ENCODE measurements at places on chromosomes 11 and 22.
A peak's percentile ranks its signal among the peaks of the same experiment; 100 is the strongest.

- DNase-seq = no peak
Observed at GRCh38 chr11:63290285-63290684, 46.9 kb upstream of the SLC22A25 start.

DNA sequence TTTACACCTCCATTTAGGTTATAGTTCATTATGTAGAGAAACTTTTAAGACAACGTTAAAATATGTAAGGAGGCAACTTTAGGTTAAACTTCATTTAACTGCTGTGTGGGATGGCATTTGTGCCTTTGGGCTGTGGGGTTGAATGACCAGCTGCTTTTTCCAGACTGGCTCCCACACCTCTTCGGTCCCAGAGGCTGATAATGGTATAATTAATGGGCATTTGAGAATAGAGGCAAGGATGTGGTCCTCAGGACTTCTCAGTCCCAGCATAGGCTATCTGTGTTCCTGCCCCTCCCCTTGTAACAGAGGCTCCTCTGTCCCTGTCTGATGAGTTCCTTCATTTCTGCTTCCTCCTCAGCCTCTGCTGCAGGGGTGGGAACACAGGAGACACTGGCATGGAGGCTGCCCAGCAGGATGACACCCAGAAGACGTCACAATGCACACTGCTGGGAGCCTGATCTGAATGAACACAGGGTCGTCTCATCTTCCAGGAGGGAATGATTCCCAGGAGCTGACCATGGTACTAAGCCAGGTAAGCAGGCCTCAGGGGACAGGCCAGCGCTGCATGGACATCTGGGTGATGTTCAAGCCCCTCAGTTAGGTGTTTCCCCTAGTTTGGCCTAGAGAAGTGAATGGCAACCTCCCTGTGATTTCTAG lies 17.1 kb upstream of the GNAZ start:
- DNase-seq = no peak

GRCh38 chr11:117859061-117859460 lies 17.4 kb downstream of the FXYD6 start:
- no peak for DNase-seq

GRCh38 chr11:126194121-126194543 lies 17.3 kb downstream of the RPUSD4 start:
- peak; percentile 44 for DNase-seq

DNA sequence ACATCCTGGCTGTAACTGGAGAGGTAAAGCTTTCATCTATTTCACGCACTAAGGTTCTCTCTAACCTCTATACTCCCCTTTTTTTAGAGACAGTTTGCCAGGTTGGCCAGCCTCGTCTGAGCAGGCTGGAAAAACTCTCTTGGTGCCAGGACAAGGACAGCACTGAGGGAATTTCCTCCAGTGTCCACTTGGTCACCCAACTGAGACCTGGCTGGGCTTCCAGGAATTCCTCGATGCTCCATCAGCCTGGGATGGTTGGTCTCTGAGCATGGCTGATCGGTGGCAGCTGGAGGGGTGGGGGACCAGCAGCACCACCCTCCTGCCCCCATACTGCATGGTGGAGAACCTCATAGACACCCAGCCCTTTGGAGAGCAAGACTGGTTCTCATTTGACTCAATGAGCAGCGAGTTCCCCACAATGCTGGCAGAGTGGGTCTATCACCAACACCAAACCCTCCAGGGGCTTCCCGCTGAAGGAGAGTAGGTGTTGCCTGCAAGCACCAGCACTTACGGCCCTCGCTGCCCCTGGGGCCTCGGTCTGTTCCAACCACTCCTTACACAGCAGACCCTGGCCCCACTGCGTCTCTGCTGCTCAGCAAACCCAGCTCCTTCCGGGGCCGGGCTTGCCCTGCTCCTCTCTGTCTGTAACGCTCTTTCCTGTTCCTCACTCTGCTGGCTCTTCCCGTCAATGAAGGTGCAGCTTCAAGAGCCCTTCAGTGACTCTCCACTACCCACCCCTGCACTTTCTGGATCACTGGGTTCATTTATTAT lies 122.2 kb downstream of the ST3GAL4 start:
- DNase-seq = no peak

DNA sequence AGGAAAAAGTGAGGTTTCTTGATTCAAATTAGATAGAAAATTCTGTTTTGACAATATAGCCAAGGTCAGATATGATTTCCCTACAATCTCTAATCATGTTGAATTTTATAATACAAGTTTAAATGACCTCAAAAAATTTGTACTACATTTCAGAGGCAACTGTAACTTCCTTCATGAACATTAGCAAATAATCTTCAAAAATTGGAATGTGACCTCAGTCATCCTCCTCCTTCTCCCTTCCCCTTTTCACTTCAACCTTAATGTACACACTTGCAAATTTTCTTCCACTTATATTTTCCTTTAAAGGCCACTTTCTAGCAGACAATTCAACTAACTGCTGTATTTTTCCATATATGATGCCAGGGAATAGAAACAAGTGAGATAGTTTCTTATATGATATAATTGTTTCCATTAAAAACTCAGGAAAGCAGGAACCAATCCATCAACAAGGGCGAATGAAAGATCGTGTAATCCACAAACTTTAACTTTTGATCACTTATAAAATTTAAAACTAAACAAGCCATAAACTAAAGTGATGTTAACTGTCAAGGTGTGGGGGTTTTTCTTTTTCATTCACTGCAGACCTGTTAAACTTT lies 60.3 kb downstream of the MAML2 start:
- DNase-seq = no peak

DNA sequence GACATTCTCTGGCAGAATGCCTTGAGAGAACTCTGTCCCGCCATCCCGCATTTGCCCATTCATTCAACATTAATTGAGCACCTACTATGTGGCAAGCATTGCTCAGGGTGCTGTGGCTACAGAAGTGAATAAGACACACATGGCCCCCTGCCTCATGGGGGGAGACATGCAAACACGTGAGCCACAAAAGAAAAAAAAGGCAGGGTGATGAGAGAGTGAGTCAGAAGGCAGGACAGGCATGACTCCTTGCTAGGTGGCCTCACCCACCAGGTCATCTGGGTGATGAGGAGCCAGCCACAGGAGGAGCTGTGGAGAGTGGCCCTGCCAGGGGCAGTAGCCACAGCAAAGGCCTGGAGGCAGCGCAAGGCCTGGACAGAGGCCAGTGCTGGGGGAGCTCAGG lies 4.9 kb downstream of the CHRM4 start:
- DNase-seq = no peak

- no peak for DNase-seq
Observed at GRCh38 chr11:111629499-111629898, 27.2 kb downstream of the SIK2 start.

DNA sequence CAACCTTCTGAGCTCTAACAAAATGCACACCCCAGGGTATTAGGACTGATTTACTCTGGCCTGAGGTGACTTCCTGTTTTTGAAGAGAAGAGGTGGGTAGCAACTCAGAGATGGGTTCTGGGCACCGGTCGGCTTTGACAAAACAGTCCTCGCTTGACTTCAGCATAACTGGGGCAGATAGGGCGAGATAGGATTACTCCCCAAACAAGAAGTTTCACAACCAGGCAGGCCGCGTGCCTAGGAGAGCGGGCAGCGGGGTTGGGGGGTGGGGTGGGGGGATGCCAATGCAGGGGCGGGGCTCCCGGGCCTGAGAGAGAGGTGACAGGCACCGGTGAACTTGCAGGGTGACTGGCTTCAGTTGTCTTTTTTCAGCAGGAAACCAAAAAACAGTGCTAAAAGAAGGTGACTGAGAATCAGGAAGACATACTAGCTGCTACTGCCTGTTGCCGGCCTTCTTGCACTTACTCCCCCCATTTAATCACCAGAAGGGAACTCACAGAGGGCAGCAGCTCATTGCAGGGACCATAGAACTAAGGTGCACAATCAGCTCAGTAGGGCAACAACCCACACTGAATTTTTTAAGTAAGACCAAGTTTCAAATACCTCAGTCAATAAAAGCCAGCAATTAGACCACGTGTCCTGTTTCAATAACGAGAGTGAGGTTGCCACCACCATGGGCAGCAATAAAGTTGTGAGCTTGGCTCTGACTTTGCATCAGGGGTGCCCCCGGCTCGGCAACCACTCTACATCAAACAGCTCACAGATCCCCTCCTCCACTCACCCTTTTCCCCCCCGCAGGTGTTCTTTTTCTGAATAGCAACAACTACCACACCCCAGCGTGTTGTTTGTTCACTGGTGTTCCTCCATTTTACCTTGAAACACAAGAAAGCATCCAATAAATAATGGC lies 37.2 kb upstream of the ETS1 start:
- no peak for DNase-seq

DNA sequence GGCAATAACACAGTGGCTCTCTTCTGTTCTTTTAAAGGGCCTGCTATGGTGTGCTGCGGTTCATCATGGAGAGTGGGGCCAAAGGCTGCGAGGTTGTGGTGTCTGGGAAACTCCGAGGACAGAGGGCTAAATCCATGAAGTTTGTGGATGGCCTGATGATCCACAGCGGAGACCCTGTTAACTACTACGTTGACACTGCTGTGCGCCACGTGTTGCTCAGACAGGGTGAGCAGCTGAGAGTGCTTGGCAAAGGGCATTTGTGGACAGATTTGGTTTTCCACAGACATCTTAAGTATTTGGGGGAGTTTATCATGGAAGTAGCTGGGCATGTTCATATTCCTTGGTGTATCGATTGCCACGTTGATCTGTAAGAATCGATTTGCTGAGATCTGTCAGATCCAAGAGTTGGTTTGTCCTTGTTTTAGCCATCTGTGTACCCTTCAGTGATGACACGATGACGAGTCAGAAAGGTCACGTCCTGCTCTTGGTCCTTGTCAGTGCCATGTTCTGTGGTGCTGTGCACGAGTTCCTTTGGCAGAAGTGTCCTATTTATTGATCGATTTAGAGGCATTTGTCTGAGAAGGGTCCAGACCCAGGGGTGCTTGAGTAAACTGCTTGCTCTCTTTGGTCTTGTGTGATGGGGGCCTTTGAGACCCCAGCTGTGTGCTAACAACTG lies 4.8 kb downstream of the RPS3 start:
- no peak for DNase-seq

- no peak for DNase-seq
Observed at GRCh38 chr11:35107861-35108260, 31.1 kb upstream of the CD44 start.

GRCh38 chr11:8719211-8719649 lies 36.6 kb downstream of the RPL27A start:
- DNase-seq = peak; percentile 99

- DNase-seq = no peak
Observed at GRCh38 chr11:114097832-114098231, 38.3 kb downstream of the ZBTB16 start.

DNA sequence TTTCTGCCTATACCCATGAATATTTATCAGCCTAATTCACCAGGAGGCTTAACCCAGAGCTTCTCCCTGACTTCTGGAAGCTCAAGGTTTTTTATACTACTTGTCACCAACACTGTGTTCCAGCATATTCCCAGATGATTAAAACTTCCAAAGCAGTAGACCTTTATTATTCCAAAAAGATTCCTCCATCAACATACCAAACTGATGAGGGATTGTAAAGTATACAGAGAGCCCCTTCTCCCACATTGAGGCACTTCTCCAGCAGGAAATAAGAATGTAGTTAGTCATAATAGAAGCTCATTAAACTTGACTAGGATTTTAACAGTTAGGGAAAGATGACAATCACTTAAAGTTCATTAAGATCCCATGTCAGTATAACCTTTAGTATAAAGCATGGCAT lies 51.4 kb upstream of the CEP126 start:
- DNase-seq = peak; percentile 91

DNA sequence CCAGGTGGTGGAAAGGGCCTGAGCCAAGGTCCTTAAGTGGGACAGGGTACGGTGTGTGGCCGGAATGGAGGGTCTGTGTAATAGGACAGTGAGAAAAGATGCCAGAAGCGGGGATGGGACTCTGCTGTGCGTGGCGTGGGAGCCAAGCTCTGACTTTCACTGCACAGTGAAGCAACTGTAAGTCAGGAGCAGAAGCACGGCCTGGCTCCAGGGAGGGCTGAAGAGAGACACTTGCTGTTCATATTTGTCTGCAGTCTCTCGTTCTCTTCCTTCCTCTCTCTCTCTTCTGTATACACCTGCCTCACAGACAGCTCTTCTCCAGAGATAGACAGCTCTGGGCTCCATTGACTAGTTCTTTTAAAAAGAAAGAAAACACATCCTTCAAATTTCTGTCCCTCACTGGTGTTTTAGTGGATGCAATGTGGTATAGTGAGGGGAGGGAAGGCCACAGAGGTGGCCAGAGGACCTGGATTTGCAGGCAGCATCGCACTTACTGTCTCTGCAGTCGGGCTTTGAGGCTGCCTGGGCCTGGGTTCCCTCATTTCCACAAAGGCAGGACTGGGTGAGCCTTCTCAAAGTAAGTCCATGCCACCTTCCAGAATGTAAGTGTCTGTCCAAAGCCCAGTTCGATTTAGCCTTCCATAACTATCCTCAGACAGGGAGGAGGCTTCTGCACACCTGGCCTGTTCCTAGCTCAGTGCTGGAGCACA lies 2.1 kb downstream of the IL17RA start:
- DNase-seq = no peak

- DNase-seq = peak; percentile 51
Observed at GRCh38 chr11:67504950-67505581, at the start of gene PITPNM1. PITPNM1 (minus strand) TSS chr11:67505363; CDS start chr11:67504180, 1,183 bp downstream.

GRCh38 chr11:30478923-30479322 lies 107.2 kb downstream of the MPPED2 start:
- no peak for DNase-seq

- no peak for DNase-seq
Observed at GRCh38 chr11:124168796-124169195, 14.3 kb upstream of the OR10D3 start.

GRCh38 chr11:1844221-1845094 lies 5.7 kb downstream of the TNNI2 start:
- no peak for DNase-seq

GRCh38 chr11:95647355-95647754 lies 142.2 kb downstream of the FAM76B start:
- peak; percentile 14 for DNase-seq

DNA sequence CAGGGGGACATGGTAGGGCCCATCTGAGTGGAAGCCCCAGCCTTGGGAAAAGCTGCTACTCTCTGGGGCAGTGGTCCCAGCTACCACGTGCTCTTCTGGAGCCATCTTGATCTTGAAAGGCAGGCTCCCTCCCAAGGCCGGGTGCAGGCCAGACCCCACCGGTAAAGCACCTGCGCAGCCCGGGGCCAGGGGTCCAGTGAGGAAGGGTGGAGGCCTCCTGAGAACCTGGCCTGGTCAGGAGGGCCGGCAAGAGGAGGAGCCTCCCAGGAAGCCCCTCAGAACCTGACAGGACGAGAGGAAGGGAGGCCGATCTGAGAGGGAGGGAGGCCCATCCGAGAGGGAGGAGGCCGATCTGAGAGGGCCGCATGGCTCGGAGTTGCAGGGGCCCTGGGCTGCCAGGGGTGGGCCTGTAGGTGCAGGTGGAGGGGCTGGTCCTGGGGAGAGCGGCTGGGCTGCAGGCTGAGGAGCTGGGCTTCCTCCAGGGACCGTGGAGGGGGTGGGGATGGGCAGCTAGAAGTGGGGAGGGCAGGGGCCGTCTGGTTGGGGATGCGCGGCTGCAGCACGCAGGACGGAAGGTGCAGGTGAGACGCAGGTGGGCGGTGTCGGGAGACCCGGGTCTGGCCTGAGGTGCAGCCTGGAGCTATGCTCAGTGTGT lies 529 bp downstream of the GRAMD4 start:
- DNase-seq = no peak

GRCh38 chr22:43207849-43208702 lies 21.1 kb upstream of the TTLL12 start:
- no peak for DNase-seq

- peak; percentile 32 for DNase-seq
Observed at GRCh38 chr22:31350410-31350863, 4.3 kb upstream of the PATZ1 start.

- DNase-seq = no peak
Observed at GRCh38 chr11:17811352-17811751, 76.8 kb downstream of the KCNC1 start.

- no peak for DNase-seq
Observed at GRCh38 chr11:43925063-43925931, 17.1 kb upstream of the C11orf96 start.

- no peak for DNase-seq
Observed at GRCh38 chr11:74306435-74307175, 4.8 kb downstream of the P4HA3 start.

All from fibroblast of skin of abdomen (primary cell).